ENCODE measurements at places on chromosomes 6 and 20.

GRCh38 chr20:52049001-52049731 lies 142.4 kb downstream of the ZFP64 start:
- DNase-seq = peak; percentile 27

GRCh38 chr6:41877051-41877680 lies 18.0 kb downstream of the USP49 start:
- DNase-seq = no peak

DNA sequence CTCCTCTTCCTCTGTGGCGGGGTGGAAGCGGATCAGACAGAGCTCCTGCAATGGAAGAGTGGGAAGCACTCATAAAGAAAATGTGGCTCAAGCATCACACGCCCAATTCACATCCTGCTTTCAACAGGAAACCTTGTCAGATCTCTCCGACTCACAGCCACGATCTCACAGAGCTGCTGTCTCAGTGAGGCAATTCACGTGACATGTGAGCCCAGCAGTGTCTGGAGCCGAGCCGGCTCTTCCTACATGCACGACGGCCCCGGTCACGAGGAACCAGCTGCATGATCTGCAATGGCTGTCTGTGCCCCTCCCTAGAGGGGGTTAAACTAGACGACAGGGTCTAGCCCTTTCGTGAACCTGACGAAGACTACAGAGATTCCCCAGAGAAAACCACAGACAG lies 29.5 kb upstream of the TCFL5 start:
- no peak for DNase-seq

GRCh38 chr6:69422475-69422874 lies 374.3 kb downstream of the LMBRD1 start:
- DNase-seq = no peak

GRCh38 chr6:107654764-107655163 lies 164.8 kb downstream of the SOBP start:
- no peak for DNase-seq

DNA sequence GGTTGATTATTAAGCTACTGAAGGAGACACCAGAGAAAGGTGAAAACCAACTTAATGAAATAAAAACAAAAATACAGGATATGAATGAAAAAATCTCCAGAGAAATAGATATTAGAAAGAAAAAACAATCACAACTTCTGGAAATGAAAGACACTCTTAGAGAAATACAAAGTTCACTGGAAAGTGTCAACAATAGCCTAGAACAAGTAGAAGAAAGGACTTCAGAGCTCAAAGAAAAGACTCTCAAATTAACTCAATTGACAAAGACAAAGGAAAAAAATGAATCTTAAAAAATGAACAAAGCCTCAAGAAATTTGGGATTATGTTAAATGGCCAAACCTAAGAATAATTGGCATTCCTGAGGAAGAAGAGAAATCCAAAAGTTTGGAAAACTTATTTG lies 10.3 kb upstream of the MCM9 start:
- DNase-seq = no peak

GRCh38 chr6:44056392-44057237 lies 70.6 kb downstream of the MRPL14 start:
- no peak for DNase-seq

DNA sequence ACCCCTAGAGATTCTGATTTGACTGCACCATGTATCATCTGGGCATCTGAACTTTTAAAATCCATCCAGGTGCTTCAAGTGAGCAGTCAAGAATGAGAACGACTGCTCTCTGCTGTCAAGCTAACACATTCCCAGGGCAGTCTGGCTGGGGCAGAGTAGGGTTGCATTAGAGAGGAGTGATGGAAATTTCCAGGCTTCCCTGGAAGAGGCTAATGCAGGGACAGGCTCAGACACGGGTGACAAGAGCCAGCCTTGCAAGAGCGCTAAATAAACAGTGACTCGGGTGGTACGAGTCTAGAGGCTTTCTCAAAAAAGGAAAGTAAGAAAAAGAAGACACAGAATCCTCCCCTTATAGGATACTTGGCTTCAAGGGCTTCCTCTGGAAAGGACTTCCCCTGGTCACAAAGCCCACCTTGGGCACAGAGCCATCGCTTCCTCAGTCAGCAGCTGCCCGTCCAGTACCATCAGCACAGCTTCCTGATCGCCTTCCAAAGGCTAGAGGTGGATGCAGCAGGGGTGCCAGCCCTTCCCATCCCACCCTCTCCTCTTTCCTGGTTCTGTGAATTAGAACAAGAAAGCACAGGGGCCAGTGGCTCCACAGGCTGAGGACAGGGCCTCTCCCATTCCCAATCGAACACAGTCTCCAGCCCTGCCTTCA lies 177.4 kb upstream of the RREB1 start:
- DNase-seq = no peak

DNA sequence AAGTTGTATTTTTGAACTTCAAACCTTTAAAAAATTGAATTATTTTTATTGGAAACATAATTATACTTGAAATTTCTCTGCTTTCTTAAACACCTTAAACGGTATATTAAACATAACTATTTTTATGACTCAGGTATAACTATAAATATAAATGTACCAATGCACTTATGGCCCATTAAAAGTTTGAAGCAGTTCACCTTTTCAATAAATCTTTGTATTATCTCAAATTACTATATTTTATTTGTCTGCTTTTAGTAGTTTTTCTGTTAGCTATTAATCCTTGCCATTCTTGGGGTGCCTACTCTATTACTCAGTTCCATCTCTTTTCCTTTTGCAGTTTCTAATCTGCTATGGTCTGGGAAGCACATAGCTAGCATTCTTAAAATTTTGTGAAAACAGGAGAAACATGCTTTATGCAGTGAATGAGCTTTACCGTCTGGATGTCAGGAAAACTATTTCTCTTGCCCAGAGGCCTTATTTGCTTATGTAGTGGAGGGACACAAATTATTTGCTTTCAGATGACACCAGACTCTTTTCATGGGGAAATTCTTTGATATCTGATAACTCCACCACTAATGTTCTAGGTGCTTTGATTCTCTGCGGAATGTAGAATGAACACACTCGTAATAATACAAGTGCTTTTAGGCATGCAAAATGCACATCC lies 378.9 kb upstream of the CITED2 start:
- DNase-seq = no peak

DNA sequence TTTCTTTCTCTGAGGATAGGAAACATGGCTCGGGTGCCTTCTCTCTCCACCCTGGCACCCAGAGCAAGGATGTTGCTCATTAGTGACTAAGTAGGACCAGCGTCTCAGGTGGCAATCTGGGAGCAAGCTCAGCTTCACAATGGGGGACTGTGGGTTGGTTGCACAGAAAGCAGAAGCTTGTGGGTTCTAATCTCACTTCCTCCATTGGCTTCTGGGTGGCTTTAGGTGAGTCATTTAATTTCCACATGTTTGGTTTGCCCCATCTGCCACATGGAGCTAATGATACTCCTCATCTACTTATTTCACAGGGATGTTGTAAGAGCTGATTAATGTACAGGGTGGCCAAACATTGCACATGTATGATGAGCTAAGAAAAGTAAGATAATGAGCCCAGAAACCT lies 54.8 kb upstream of the AKIRIN2 start:
- no peak for DNase-seq

GRCh38 chr6:115000736-115001135 lies 657.9 kb upstream of the HS3ST5 start:
- no peak for DNase-seq

DNA sequence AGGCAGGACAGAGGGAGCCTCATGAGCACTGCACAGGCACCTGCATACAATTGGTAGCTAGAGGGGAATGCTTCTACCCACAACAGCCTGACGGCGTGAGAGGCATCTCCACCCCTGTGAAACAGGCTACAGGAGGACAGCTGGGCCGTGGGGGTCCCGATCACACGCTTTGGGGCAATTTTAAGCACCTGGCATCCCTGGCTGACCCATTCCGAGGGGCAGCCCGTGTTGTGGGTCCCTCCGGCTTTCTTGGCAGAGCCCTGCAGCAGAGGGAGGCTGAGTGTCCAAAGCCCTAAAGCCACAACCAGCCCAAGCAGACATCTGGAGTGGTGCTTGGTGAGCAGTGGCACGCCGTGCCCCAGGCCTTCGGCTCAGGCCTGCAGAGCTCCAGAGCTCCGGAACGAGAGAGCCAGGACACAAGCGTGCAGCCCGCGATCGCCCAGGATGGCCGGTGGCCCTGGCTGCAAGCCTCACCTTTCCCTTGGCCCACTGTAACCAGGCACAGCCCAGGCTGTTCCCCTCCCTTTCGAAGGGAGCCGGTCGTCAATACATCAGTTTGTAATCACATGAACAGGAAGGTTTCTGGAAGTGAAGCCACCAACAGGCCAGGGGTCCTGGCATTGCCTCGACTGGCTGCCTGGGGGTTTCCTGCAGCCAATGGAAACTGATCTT lies 81.4 kb downstream of the DLL1 start:
- no peak for DNase-seq

GRCh38 chr6:30615219-30615957 lies 1.7 kb downstream of the PPP1R10 start:
- no peak for DNase-seq

DNA sequence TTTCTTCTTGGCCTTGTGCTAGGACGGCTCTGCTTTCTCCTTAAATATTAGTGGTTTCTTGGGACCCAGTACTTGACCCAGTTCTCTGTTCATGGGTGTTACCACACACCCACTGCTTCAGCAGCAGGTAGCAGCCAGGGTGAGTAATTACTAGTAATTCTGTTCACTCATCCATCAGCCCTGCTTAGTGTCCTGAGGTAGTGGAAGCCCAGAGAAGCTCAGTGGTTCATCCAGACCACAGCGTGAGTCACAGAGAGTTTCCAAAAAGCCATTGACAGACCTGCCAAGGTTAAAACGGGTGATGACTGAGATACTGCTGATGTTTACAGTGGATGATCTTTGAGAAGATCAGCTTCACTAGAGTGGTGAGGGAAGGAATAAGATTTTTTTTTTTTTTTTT lies 51.7 kb upstream of the HINT3 start:
- DNase-seq = no peak

- no peak for DNase-seq
Observed at GRCh38 chr6:38579010-38579628, 60.6 kb downstream of the BTBD9 start.

DNA sequence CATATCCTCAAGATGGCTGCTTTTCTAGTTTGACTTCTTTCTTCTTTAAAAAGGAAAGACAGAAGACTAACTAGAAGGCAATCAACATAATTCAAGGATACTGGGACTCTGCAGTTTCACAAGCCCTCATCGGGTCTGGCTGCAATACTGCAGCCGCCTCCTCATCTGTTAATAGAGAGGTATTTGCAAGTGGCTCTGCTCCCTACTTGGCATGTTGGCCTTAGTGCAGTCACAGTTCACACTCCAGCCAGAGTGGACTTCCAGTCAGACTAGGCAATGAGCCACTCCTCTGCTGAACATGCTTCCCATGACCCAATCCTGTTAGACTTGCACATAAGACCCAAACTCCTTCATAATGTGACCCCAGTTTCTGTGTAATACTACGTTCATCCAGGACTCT lies 141.9 kb upstream of the ENPP5 start:
- no peak for DNase-seq

GRCh38 chr6:61980622-61981021 lies 305.4 kb downstream of the KHDRBS2 start:
- no peak for DNase-seq

GRCh38 chr20:21246161-21246560 lies 57.0 kb upstream of the XRN2 start:
- DNase-seq = no peak

DNA sequence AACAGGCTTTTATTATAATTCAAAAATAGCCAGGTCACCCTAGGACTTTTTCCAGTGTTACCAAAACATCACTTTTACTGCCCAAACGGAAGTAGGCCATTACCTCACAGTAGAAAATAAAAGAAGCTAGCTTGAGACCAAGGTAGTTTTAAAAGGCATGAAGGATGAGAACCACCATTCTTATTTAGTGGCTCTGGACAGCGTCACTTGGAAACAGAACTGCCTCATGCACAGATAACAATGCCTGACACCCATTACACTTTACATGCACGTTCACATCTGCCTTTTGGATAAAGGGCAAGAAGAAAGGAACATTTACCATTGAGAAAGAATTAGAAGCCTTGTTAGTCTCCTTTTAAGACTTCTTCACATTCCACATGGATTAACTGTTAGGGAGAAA lies 1.9 kb upstream of the PAQR8 start:
- DNase-seq = no peak

DNA sequence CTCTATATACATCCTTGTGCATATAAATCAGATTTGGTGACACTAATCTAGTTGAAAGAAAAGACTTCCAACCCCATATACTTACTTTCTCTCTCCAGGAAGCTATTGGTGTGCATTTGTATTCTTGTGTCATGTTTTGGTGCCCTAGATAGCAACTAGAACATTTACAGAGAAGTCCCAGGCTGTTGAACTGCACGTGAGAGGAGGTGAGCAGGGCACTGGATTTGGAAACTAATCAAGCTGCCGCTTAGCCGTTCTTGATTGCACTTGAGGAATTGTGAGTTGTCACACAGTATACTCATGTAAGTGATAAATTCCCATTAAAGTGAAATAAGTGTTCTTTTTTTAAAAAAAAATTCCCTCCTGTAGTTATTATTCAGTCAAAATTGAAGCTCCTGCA lies 7.6 kb downstream of the WRNIP1 start:
- no peak for DNase-seq

DNA sequence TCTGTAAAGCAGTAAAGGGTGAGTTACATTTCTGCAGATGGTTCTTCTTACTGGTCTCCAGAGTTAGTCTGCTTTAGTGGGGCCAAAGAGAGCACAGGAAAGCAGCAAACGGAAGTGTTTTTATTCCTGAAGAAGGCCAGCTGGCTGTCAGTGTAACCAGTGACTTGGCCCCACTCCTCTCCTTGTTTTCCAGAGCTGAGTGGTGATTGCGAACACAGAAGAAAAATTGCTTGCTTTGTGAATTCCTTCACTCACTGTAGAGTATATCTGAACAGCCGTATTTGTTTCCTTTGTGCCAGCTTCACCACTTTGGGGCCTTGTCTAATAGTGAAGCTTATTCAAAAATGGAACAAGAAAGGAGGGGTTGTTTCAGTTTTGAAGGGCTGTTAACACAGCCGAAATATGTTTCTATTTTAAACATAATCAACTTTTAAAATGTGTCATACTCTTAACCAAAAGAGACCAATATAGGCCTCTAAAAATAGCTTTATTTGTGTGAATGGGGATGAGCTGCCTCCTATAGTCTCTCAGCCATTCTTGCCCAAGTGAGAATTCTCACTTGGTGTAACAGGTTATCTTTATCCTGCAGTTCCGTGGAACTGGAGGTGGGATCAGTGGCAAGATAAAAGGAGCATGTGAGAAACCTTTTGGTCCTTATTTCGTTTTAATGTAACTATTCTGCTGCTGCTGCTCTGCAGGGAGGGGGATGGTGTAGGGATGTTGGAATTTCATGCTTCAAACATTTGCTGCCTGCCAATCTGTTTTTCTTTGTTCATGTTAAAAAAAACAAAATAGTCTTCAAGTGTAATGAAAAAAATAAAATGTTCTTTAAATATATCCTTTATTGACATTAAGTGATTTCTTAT lies 37.8 kb downstream of the ZC2HC1B start:
- no peak for DNase-seq

GRCh38 chr6:45394586-45395095 lies 16.9 kb upstream of the SUPT3H start:
- DNase-seq = no peak

DNA sequence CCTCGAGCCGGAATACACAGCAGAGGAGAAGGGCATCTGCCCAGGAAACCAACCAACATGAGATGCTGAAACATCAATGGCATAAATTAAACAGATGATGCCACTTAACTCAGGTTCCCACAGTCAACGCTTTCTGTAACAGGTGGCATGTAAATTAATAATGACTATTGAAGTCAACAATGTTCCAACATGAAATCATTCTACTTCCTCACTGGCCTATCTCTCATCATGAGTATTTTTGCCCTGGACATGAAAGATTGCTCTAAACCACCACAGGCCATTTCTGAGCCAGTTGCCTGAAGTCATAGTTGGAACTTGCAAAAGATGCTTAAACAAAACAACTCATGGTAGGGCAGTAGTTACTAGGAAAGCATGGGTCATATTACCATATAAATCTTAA lies 397.9 kb upstream of the JARID2 start:
- no peak for DNase-seq
